ENCODE measurements at places on chromosomes 5 and 9.

GRCh38 chr9:15200111-15200510 lies 106.9 kb downstream of the TTC39B start:
- ATAC-seq: no peak

GRCh38 chr9:38277601-38278200 lies 114.8 kb upstream of the ALDH1B1 start:
- no peak for ATAC-seq

- no peak for ATAC-seq
These were observed 5.5 kb downstream of the GIN1 start for GRCh38 chr5:103114440-103114839.

- ATAC-seq: no peak
These were observed 50.8 kb downstream of the WWC1 start for GRCh38 chr5:168342151-168342825.

- ATAC-seq: no peak
These were observed 340.4 kb downstream of the RASEF start for GRCh38 chr9:82722561-82722960.

- no peak for ATAC-seq
These were observed 24.2 kb downstream of the TCF7 start for GRCh38 chr5:134138416-134139376.

GRCh38 chr9:90085633-90086032 lies 480.8 kb downstream of the GADD45G start:
- ATAC-seq: no peak

GRCh38 chr5:145737578-145737977 lies 97.6 kb downstream of the PRELID2 start:
- ATAC-seq: no peak

DNA sequence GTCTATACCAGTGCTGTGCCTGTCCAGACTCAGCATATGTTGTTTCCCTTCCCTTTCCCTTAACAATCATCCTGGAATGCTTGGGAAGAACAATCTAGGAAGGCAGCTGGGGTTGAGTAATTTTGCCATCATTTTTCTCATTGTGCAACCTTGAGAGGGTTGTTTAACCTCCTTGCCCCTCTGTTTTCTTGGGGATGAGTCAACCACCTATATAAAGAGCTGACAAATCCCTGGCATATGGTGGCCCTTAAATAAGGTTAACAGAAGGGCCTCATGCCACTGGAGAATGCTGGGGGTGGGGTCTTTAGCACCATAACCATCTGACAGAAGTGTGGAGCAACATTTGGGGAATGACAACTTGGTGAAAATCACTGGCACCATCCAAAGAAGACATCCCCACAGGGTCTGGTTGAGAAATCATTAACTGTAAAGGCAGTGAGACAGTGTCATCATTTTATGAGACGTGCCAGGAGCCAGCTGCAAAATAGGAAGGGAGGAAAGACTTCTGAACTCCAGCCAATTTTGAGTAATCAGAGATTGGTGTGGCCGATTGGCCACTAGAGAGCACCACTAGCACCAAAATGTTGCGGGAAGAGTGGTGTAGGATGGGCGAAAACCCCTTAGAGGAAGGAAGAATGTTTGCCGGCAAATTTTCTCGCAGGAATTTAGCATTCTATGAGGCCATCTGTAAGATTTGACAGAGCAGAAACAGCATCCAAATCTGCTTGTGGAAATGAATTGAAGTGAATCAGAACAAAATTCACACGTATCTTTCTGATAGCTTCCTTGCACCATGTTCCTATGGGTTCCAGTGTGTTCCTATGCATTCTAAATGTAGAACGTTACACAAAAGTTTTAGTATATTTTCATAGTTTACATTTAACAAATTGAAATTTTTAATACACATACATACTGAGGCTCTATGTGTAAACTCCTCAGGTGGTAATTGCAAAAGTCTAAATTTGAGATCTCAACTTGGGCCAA lies 113.8 kb downstream of the MSX2 start:
- ATAC-seq: peak; percentile 84

DNA sequence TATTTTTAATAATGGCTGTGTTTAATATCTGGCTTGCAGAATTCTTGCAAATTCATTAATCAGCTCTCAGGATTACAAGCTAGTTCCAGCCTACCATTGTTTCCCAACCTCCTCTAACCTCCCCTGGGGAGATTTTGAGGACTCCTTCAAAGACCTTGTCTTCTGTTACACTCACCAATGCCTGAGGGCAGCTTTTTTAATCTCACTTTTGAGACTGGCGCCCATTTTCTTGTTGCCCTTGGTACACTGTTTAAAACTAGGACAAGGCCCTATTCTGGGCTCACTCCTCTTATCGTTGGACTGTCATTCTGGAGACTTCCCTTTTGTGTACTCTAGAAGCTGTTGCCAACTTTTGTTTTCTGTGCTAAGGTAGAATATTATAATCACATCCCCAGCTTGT lies 13.6 kb upstream of the EQTN start:
- no peak for ATAC-seq

DNA sequence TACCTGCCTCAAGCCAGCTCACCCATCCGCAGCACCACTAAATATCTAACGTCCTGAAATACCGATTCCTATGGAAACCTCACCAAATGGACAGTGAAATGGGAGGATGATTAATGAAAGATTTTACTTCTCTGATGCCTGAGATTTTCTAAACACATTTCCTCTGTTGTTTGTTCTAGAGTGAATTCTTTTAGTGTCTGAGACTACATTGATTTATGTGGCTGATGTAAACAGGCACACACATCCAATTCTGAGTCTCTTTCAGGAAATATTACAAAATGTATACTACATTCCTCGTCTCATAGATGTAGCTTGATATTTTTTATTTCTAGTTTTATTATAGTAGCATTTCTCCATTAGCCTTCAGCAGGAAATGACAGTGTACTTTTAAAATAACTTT lies 20.5 kb upstream of the ADCY2 start:
- ATAC-seq: no peak

GRCh38 chr5:2430606-2431005 lies 320.9 kb downstream of the IRX2 start:
- no peak for ATAC-seq

GRCh38 chr9:130264414-130265350 lies 878 bp upstream of the HMCN2 start:
- ATAC-seq: no peak

- ATAC-seq: no peak
These were observed 765.1 kb upstream of the CTNND2 start for GRCh38 chr5:12669326-12669725.

All from gastroesophageal sphincter (tissue), 4 donors.